ENCODE measurements at places on chromosomes 11 and 22.

DNA sequence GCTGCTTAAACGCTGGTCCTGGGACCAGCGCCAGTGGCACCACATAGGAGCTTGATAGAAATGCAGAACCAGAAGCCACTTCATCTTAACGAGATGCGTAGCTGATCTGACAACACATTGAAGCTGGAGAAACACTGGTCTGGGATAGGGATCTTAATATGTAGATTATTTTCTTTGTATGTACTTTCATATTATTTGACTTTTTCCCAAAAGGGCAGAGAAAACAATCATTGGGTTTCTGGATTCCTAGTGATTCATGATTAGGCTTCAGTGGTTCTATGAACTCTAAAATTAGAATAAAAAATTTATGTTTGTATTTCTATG, 12.3 kb downstream of the MPEG1 start:
- no peak for DNase-seq

GRCh38 chr11:111444040-111444439, 65.0 kb upstream of the POU2AF1 start:
- no peak for DNase-seq

- DNase-seq: no peak
These were observed 27.7 kb downstream of the LRRC74B start for GRCh38 chr22:21073482-21073881.

DNA sequence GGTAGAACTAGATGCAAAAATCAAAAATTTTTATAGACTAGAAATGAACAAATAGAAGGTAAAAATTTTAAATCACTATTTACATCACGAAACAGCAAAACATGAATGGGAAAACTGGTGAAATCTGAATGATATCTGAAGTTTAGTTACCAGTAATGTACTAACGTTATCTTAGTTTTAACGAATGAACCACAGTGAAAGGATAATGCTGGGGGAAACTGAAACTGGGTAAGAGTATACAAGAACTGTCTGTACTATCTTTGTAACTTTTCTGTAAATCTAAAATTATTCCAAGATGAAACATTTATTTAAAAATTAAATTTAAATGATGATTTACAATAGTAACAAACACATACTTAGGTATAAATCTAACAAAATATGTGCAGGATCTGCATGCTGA, 7.4 kb downstream of the GDPD4 start:
- no peak for DNase-seq

DNA sequence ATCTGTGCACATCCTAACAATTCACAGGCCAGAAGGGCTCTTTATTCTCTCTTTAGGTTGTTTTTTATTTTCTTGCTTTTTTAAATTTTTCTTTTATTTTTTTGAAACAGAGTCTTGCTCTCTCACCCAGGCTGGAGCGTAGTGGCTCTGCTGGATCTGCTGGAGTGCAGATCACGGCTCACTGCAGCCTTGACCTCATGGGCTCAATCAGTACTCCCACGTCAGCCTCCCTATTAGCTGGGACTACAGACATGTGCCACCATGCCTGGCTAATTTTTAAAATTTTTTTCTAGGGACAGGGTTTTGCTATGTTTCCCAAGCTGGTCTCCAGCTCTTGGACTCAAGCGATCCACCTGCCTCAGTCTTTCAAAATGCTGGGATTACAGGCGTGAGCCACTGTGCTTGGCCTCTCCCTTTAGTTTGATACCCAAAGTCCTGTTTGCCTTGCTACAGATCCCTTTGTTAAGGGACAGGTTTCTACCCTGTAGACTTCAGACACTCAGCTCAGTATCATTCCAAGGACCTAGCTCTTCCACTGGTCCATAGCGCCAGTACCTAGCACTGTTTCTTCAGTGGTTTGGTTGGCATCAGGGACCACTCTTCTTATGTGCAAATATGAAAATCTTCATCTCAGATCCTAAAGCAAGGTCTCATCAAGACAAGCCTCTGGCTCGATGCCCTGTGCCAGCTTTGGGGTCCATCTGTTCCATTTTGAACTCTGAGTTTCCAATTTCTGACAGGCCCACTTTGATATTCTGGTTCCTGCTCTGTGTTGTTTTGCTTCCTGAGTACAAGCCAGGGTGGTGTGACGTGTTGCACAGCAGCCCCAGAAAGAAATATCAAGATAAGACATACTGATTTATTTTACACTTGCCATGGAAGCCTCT, 211.7 kb downstream of the FAT3 start:
- no peak for DNase-seq

DNA sequence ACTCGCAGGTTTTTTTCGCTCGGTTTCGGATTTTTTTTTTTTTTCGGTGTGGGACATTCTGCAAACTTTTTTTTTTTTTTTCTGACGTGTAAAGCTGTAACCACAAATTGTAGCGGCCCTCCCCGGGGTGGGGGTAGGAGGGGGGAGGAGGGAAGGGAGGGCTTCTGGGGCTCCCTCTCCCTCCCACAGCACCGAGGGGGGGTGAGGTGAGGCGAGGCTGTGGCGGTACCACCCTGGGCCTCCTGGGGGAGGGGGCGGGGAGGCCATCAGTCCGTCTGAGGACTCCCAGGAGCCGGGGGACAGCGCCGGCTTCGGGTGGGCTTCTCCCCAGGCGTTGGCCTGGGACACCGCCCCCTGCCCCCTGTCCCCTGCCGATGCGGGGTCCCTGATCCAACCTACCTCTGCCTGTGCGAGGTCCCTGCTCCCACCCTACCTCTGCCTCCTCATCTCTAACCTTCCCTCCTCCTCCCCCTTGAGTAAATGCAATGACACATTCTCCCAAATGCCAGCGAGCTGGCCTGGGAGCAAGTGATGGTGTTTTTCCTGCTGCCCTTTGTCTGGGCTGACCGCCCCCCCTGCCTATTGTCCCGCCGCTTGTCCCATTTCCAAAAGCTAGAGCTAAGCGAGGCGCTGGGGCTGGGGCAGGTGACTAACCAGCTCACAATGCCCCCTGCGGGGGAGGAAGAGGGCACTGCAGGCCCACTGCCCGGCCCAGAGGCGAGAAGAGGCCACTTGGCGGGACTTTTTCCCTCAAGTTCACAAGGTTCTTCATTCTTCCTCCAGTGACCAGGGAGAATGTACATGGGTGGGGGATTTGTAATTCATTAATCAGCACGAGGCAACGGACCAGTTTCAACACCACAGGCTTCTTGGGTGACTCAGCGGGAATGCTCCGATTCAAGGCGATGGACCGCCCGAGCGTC, 511 bp upstream of the CLCF1 start:
- DNase-seq: peak; percentile 72

GRCh38 chr11:78371221-78371891, 46.3 kb downstream of the GAB2 start:
- no peak for DNase-seq

- no peak for DNase-seq
These were observed 36.1 kb downstream of the RELT start for GRCh38 chr11:73412308-73412707.

GRCh38 chr11:11389238-11389637, 36.2 kb upstream of the CSNK2A3 start:
- DNase-seq: no peak

DNA sequence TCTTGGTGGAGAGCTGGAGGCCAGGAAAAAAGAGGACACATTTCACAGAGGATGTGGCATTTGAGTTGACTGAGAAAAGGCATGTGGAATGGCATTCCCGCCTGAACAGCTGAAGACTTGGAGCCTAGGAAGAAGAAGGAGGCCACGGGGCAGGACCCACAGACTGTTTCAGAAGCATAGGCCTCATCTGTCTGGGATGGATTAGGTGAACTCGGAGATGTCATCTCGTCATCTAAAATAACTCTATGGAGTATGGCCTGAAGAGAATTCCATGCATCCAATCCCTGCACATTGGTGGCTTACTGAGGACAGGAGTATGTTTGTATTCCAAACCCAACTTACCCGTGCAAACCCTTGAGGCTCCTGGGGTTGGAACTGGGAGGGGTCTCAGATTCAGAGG, 16.4 kb downstream of the SPATA19 start:
- no peak for DNase-seq

DNA sequence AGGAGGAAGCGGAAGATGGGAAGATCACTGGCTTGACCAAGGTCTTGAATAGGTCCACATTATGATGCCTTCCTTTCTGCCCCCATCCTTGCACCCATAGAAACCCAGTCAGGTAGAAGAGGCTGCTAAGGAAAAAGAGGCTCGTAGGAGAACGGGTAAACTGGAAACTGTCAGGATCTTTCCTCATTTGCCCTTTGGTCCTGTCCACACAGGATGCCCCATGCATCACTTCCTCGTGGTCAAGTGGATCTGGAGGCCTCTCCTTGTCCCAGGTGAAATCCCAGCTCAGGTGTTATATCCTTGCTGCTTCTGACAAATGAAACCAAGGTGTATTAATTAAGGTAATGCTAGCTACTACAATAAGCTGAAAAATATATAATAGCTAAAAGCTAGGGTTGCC, 8.0 kb upstream of the ZBTB16 start:
- no peak for DNase-seq

- DNase-seq: no peak
These were observed 13.6 kb upstream of the LGR4 start for GRCh38 chr11:27485930-27486773.

DNA sequence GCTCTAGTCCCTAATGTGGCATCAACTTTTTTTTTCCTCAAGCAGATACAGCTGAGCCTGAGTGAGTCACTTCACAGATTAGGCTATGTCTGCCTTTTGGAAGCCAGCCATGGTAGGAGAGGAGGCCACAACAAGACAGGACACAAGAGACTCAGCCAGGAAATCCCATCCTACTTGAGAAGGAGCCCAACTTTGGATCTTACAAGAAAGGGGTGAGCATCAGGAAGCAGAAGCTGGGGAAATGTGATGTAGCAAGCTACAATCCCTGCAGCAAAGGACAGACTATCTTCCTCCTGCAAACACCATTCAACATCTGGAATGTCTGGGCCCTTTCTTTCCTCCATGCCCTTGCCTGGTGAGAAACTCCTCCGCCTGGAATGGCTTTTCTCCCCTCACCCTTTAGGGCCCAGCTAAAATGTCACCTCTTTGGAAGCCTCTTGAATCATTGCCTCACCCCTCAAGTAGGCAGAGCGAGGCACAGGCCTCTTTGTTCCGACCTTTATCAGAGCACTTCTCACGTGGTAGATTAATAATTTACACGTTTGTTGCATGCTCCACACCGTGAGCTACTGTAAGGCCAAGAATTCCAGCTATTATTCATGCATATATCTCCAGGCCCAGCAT, 156.4 kb upstream of the PITPNB start:
- no peak for DNase-seq

DNA sequence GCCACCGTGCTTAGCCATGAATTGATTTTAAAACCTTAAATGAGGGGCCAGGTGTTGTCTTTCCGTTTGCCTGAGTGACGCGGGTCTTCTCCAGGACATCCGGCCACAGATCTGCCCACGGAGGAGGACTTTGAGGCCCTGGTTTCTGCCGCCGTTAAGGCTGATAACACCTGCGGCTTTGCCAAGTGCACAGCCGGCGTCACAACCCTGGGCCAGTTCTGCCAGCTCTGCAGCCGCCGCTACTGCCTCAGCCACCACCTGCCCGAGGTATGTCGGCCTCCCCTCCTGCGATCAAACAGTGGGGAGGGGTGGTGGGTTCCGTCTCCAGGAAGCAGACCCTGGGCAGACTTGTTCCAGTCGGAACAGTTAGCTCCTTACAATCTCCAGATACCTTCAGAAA, 34.4 kb downstream of the IGHMBP2 start:
- DNase-seq: no peak

DNA sequence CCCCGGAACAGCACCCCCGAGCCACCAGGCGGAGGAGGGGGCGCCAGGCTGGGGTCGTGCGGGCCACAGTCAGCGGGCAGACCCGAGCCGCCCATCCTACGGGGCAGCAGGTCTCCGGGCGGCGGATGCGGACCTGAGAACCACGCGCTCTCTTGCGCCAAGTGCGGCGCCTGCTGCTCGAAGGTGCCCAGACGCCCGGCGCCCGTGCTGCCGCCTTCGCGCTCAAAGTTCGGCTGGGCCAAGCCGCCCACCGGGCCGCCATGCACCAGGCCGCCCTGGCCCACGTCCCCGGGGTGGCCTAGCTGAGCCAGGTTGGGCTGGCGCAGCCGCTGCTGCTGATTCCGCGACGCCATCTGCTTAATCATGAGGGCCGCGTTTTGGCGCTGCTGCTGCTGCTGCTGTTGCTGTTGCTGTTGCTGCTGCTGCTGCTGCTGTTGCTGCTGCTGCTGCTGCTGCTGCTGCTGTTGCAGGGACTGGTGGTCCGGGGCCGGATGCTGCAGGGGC, 3.0 kb downstream of the MN1 start:
- no peak for DNase-seq

DNA sequence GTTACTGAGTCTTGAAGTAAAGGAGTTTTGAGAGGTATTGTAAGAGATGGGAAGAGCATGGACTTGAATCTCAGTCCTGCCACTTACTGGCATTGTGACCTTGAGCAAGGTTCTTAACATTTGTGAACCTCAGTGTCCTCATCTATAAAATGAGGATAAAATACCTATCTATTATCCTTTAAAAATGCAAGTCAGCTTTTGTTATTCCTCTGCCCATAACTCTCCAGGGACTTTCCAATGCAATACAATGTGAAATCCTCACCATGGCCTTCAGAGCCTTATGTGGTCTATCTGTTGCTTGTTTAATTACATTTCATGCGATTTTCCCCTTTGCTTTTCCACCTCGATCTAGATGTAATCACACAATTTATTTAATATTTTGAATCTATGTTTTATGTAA, 9.1 kb downstream of the TMEM135 start:
- no peak for DNase-seq

- DNase-seq: no peak
These were observed 15.1 kb upstream of the BLID start for GRCh38 chr11:122131126-122131525.

DNA sequence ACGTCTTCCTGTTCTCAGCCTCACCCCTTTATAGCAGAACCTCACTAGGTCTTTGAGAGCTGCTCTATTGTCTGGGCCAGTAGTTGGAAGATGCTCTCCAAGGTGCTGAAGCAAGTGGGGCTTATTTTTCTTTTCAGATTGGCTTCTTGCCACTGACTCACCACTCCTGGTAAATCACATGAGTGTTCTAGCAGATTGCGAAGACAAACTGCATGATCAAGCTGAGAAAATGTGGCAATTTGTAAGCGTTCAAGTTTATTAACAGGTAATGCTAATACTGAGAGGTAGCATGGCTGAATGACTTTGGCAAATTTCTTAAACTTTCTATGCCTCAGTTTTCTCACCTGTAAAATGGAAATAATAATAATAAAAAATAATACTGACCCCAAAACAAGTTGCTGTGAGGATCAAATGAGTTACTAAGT, 59.2 kb downstream of the CACNG2 start:
- no peak for DNase-seq

DNA sequence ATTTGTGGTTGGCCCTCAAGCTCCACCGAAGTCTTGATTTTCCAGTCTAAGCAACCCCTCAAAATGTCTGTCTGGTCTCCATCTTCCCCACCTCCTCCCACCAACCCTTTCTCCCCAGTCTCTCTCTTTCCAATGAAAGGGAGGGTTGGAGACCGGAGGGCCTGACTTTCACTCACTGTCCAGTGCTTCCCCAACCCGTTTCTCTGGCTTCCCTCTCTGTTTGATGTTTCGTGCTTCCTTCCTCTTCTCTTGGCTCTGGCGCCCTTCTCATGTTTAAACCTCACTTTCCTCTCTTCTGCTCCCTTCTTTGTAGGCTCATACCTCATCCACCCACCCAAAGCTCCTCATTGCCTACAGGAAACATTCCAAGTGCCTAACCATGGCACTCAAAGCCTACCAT, 11.1 kb upstream of the VPS37C start:
- no peak for DNase-seq

GRCh38 chr11:22671751-22672150, 5.3 kb downstream of the GAS2 start:
- DNase-seq: no peak

GRCh38 chr11:2521081-2521732, 76.4 kb downstream of the KCNQ1 start:
- no peak for DNase-seq

Measured in stimulated activated naive CD4-positive, alpha-beta T cell treated with Interleukin-2 at 50 U/mL for 16 hours (primary cell).